ENCODE measurements at places on chromosomes 12 and 14.

- no peak for DNase-seq
Measured at GRCh38 chr12:107759410-107759809, 1.5 kb downstream of the PRDM4 start.

- DNase-seq = no peak
Measured at GRCh38 chr12:128864516-128865186, 11.4 kb downstream of the GLT1D1 start.

DNA sequence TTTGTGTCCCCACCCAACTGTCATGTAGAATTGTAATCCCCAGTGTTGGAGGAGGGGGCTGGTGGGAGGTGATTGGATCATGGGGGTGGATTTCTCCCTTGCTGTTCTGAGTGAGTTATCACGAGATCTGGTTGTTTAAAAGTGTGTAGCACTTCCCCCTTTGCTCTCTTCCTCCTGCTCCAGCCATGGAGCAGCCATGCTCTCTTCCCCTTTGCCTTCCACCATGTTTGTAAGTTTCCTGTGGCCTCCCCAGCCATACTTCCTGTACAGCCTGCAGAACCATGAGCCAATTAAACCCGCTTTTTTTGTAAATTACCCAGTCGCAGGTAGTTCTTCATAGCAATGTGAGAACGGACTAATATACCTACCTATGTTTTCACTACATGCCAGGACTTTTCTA is 2.6 kb upstream of the POC1B start:
- DNase-seq = no peak

GRCh38 chr12:27453421-27453820 is 6.9 kb downstream of the SMCO2 start:
- no peak for DNase-seq

GRCh38 chr14:73717266-73717665 is 3.1 kb upstream of the PNMA1 start:
- DNase-seq = no peak

DNA sequence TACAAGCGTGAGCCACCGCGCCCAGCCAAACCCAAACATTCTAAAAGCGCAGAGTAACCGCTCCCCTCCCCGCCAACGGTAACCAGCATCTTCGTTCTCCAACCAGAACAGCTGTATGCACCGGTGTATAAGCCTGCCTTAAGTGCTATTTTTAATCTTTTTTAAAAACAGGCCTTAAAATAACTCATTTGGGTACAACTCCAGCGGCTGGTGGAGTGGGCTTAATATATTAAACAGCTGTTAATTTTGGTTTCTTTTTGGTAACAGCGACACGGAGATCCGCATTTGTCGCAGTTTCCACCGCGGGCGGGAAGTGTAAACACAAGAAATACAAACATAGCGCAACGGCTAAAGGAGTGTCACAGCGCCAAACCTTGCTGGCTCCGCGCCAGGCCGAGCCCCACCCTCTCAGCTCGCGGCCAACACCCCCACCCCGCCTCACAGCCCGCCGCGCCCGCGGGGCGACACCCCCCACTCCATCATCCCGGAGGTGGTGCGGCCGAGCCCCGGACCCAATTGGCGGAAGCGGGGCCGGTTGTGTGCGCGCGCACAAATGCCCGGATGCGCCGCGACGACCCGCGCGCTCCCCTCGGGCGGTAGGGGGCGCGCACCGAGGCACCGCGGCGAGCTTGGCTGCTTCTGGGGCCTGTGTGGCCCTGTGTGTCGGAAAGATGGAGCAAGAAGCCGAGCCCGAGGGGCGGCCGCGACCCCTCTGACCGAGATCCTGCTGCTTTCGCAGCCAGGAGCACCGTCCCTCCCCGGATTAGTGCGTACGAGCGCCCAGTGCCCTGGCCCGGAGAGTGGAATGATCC is at the start of gene MDM2:
MDM2 (plus strand) TSS at position 602 of the 812 bp plus-strand sequence. CDS start 301 bp downstream, outside the sequence.
- peak; percentile 97 for DNase-seq

- DNase-seq = no peak
Measured at GRCh38 chr12:117805865-117806264, 162.9 kb downstream of the KSR2 start.

GRCh38 chr12:47785036-47785886 is 12.2 kb downstream of the SLC48A1 start:
- DNase-seq = no peak

- no peak for DNase-seq
Measured at GRCh38 chr14:75650253-75651058, 10.2 kb downstream of the ERG28 start.

Measured in left forelimb (tissue), 1 donor.